ENCODE measurements at places on chromosomes 4 and X.
A peak's percentile ranks its signal among the peaks of the same experiment; 100 is the strongest.

DNA sequence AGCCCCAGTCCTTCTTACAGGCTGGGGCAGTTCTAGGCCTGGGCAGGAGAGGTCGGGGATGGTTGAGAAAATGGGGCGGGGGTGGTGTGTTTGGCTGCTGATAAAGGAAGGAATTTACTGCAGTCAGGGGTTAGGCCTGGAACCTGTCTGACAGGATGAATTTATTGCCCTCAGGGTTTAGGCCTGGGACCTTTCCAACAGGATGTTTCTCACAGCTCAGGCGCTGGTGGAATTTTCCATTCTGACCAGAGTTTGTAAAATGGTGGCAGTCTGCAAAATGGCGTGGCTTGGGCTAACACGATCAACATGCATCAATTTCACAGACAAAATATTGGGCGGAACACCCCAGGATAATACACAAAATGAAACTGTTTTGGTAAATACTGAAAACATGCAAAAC, 83.5 kb upstream of the SPIN4 start:
- DNase-seq: no peak

DNA sequence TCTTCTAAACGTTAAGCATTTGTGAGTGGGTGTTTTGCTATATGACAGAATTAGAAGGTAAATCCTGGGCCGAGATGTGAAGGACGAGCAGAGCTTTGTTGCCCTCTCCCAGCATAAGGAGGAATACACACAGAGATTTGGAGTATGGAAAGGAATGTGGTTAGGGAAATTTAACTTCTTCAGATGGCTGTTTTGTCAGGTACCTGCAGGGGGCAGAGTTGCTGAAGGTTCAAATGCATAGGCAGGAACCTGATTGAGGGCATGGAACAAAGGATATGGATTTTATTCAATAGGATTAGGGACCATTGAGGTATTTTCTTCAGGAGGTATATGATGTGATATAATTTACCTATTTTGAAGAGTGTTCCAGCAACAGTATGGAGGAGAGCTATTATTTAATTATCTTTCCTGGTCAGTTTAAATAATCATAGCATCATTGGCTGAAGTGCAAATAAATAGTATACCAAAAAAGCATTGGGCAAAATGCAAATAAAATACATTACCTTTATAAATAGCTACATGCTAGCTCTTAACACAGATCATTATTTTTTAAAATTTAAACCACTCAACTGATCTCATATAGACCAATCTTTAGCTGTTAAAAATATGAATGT, 143.6 kb downstream of the SLIT2 start:
- no peak for DNase-seq

DNA sequence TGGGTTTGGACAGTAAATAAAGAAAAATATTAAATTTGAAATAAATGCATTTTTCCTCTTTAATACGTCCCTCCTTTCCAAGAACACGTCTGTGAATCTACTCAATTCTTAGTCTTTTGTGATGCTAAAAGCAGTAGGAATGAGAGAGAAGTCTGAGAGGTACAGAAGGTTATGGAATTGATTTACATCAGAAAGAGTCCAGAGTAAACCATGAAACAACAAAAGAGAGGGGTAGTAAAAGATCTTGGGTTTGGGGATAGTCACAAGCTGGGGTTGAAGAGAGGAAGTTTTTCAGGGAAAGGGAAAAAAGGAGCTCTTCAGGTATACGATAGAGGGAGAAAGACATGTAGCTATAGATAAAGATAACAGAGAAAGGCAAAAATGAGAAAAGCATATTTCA, 215.4 kb downstream of the RAB28 start:
- DNase-seq: no peak

DNA sequence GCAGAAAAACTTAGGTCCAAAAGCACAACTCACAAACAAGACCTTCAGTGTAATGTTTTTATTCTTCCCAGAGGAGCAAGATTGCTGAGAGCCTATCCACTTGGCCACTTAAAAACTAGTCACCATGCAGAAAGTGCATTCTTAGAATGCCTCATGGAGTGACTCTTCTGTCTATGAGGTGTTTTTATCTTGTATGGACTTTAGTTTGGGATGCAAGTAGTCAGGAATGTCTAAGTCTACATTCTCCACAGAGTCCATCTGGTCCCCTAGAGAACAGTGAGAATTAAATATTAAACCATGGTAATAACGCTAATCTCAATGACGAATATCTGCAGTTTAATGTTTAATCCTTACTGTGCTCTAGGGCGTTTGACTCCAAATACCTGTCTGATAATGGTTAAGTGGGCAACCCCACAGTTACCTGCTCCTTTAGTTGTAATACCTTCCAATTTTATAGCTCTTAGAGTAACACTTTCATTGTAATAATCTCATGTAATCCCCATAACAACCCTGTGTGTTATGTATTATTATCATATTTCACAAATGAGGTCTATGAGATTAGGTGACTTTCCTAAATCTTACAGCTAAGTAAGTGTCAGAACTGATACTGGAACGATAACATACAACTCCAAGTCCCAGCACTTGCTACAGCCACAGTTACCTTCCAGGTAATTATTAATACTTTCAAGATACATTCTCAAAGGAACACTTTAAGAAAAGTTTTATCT, 235.6 kb upstream of the JADE1 start:
- DNase-seq: no peak

DNA sequence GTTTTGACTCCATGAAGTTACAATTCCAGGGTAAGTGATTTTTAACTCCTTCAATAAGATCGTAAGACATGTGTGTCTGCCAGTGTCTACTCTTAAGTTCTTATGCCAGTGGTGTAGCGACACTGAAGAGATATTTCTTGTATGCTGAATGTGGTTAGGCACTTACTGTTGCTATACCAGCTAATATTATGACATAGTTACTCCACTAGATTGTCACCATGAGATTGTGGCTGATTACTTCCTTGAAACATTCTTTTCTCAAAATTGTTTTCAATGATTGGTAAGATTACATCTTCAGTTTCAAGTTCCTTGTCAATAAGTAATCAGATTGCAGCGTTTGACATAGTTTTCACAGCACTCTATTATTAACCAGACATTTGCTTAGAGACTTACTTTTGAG, 60.6 kb upstream of the PAGE5 start:
- DNase-seq: no peak

DNA sequence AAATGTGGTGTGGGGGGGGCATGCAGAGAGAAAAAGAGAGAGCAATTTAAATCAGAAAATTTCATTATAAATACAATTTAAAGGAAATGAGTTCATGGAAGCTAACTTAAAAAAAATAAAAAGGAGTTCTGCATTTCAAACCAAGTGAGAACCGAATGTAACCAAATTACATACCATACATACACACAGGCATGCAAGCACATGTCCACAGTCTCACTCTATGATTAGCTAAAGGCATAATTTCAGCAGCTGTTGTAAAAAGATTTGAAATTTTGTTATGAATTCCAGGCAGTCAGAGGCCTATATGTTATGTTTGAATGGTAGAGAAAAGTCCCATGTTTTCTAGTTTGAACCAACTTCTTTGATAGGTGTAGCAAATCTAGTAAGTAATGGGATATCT, 611.6 kb upstream of the ADGRL3 start:
- no peak for DNase-seq

DNA sequence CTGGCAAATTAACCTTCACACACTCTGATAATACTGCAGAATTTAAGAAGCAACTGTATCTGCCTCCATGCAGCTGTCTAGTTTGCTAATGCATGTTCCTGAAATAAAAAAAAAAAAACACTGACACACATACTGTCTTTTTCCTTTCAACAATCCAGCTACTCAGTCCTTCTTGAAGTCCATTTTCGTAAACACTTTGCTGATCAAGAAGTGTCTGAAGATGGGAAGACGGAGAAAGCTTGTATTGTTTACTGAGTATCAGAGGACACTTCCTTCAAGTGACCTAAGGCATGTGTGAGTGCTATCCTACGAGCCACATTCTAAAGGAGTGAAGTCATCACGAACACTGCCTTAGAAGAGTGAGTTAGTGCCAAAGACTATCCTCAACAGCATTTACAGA, 82.6 kb downstream of the LUZP4 start:
- no peak for DNase-seq

GRCh38 chr4:90883519-90883918, 756.3 kb downstream of the CCSER1 start:
- no peak for DNase-seq

GRCh38 chr4:87097075-87097474, 123.3 kb downstream of the KLHL8 start:
- DNase-seq: no peak

DNA sequence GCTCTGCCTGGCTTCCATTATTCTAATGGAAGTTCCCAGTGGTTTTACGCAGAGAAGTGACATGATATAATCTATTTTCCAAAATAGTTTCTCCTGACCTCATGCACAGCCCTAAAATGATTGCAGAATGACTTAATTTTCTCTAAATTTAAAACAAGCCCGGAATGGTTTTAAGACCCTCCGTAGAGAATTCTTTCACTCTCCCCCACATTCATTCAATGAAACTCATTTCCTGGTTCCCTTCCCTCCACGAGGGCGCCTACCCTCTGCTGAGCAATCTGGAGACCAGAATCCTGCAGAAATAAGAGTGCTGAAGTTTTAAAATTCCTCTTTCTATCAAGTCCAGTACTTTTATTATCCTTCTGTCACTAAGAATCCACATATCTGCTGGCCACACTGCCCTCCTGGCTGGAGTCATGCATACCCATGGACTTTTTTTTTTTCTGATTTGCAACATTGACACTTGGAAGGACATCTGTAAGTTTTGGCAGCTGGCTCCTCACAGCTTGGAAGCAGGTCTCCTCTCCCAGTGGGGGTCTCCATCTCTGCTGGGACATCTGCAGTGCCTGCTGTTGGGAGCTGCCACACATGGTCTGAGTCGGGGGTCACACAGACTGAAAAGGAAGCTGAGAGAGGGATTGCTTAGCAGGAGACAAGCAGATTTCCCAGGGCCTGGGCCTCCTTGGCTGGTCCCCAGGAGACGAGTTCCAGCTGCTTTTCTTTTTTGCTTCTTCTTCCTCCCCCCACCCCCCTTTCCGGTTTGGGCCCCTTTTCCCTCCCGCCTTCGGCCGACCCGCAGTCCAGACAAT, 86.1 kb downstream of the SOWAHB start:
- peak; percentile 54 for DNase-seq

- DNase-seq: no peak
These were observed 101.5 kb downstream of the CCDC160 start for GRCh38 chrX:134338527-134338926.

DNA sequence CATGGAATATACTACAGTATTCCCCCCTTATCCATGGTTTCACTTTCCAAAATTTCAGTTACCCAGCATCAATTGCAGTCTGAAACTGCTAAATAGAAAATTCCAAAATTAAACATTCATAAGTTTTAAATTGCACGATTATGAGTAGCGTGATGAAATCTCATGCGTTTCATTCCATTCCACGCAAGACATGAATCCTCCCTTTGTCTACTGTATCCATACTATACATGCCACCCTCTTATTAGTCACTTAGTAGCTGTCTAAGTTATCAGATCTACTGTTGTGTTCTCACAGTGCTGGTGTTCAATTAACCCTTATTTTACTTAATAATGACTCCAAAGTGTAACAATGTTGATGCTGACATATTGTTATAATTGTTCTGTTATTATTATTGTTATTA, 261.2 kb upstream of the NDST4 start:
- no peak for DNase-seq

GRCh38 chr4:44651425-44651824, at the start of gene YIPF7:
YIPF7 (minus strand) TSS chr4:44651625; CDS start chr4:44650100, 1,525 bp downstream.
- no peak for DNase-seq

DNA sequence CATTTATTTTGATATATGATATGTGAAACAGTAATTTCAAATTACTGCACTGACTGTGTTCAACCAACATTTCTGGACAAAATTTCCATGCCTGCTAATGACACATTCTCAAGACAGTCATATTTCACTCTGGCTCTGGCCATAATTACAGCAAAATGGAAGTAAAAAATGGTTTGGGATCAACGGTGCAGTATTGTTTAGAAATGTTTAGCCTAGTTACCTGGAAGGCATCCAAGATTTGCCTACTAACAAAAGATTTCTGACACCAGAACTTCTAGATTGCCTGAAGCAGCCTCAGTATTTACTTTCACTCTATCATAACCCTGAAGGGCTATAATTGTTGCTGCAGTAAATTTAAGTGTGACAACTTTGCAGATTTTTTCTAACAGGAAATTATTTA, 416.3 kb downstream of the PCDH10 start:
- DNase-seq: no peak

DNA sequence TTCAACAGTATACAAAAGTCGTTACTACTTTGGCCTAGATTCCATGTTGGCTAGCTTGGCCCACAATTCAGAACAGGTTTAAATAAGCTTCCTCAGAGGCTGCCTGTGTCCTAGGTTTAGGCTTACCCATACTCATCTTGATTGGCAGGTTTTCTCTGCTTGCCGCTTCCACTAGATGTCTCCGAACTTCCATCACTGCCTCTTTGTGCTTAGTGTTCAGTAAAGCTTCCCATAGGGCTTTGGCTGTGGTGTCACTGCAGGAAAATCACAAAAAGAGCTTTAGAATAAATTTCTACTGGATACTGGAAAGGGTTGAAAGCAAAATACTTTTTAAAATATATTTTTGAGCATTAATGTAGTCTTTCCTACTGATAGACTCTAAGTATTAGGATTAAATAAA, 52.4 kb downstream of the SCFD2 start:
- DNase-seq: no peak

GRCh38 chrX:1610166-1610565, 4.7 kb upstream of the ASMT start:
- DNase-seq: no peak

DNA sequence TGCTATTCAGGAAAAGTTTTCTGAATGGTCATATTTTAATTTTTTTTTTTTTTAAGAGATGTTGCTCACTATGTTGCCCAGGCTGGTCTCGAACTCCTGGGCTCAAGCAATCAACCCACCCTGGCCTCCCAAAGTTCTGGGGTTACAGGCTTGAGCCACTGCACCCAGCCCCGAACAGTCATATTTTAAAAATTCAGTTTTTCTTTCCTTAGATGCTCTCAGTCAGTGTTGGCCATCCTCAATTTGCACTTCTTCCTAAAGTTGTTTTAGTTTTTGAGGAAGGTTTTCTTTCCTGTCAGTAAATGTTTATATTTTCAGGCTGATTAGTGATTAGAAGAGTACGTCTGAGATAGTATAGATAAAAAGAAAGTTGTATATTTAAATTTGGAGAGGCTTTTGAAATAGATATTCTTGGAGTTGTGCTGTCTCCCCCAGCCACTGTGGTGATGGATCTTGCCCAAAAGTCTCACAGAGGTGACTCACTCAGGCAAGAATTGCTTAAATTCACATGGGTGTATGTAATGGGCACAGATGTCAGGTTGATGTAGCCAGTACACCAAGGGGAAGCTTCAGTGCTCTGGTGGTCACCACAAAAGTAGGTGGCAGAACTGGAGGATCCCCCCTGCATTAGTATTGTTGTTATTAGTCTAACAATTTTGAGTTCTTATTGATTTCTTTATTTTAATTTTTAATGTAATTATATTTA, 72.2 kb upstream of the ELOVL6 start:
- no peak for DNase-seq

- no peak for DNase-seq
These were observed 204.6 kb upstream of the DIAPH2 start for GRCh38 chrX:96480081-96480480.

DNA sequence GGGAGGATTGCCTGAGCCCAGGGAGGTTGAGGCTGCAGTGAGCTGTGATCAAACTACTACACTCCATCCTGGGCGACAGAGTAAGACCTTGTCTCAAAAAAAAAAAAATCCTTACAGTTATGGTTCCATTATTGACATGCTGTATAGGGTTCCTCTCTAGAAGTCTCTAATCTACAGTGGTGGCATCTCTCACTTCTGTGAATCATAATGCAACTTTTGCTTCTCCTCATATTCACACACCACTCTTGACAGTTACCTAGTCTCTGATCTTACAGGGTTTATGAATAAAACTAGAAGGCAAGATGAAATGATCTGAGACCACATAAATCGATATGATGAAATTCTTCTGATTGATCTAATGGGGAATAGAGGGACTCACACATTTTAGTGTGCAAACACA, 40.6 kb downstream of the DOCK11 start:
- no peak for DNase-seq
